Pulmonary artery endothelial cell (primary cell): ENCODE measurements at places on chromosomes 16 and 17. TPM values are rescaled to one million over a fixed set of nuclear protein-coding genes. Genes with fewer than 3 reads are reported as not detected.

DNA sequence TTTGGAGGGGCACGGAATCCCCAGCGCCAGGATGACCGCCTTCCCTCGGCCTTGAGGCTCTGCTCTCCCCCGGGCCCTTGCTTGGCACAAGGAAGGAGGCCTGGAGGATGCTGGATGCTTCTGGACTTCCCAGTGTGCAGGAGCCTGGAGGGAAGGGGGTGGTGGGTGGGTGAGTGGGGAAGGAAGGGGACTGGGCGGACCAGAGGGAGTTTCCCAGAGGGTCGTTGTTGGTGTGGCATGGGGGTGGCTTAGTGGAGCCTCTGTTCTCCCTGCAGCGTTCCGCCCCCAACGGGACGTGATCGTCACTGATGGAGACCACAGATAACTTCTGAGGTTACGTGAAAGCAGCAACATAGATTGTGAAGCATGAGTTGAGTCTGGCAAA, 140.0 kb downstream of the IRF8 start:
- no peak for DNase-seq

- no peak for DNase-seq
Measured at GRCh38 chr16:1333149-1333812, at the start of gene BAIAP3. Gene BAIAP3, plus strand, starts transcription at chr16:1333645. Its CDS starts 4,905 bp downstream, at chr16:1338550.

DNA sequence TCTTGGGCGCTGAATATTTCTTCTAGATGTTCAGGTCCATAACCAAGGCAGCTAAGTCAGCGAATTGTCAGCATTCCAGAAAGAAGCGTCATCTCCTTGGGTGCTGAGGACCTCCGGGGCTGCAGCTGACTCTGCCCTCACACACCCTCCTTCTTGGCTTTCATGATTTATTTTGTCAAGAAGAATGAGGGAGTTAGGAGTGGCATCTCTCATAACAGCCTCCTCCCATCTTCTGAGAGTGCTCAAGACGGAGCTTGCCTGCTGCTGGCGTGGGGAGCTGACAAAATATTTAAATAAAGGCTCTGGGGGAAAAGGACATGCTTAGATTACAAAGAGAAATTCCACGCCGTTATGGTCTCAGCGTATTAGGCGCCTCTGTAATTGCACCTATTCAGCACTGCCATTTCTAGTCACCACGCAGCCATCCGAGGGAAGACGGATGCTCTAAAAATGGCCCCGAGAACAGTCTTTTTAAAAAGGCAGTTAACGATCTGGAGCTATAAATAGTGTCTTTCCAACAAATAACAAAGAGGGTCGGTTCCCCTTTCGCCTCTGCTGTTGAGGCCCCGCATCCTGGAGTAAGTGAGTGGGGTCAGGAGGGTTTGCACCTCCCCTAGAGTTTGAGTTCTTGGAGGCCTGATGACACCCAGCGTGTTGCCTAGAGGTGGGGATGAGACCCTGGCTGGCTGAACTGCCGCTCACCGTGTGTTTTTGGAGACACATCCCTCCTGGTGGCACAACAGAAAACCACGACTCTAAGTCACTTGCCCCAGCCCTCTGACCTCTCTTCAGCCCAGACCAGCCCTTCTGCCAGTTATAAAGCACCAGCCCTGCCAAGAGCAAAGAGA, 187.0 kb downstream of the CCDC182 start:
- no peak for DNase-seq

DNA sequence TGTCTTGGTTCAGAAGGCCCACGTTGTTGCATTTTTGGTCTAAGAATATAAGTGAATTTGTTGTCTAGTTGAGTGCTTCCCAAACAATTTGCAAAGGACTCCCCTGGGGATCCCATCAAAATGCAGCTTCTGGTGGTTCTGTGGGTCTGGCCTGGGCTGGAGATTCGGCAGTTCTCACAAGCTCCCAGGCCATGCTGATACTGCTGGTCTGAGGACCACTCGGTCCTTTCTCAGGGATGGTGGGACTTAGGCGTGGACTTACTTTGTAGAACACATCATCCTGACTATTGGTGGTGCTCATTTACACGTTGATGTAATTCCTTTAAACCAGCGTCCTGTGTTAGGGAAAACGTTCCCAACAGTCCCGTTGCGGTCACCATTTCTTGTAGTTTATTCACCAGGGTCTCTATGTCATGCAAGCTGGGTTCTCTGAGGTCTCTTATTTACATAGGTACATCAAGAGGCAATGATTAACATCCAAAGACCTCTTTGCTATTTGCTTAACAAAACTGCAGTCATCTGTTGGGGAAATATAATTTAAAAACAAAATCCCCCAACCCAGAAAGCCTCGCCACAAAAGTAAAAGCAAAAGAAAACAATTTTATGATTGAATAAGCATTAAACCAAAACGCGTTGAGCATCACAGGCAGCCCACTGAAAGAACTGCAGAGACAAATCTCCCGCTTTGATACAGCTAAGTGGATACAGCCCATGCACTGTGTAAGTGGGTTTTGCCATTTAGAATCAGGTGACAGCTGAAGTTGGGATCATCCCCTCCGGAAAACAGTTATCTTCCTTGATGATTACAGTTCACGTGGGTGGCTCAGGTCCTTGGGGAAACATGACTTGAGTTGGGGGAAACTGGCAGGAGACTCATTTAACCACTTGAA, 39.0 kb upstream of the SEC14L1 start:
- no peak for DNase-seq

DNA sequence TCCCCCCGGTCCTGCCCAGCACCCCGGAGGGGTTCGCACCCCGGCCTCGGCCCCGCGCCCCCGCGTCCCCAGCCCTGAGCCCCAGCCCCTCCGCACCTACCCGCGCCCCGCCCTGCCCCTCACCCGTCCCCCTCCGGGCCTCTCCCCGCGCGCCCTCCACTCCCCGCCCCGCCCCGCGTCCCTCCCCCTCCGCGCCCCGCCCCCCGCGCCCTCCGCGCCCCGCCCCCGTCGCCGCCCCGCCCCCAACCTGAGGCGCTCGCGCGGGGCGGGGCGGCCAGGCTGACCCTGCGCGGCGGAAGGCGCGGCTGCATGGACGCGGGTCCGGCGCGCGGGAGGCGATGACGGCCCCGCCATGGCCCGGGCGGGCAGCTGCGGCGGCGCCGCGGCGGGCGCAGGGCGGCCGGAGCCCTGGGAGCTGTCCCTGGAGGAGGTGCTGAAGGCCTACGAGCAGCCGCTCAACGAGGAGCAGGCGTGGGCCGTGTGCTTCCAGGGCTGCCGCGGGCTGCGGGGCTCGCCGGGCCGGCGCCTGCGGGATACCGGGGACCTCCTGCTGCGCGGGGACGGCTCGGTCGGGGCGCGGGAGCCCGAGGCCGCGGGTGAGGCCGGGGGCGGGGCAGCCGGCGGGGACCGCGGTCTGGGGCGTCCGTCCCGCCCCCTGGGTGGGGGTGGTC, at the start of gene SPIRE2:
TSS of gene SPIRE2 (plus strand) at position 277 of the 671 bp plus-strand sequence. CDS start at position 353, 76 bp downstream.
- no peak for DNase-seq

DNA sequence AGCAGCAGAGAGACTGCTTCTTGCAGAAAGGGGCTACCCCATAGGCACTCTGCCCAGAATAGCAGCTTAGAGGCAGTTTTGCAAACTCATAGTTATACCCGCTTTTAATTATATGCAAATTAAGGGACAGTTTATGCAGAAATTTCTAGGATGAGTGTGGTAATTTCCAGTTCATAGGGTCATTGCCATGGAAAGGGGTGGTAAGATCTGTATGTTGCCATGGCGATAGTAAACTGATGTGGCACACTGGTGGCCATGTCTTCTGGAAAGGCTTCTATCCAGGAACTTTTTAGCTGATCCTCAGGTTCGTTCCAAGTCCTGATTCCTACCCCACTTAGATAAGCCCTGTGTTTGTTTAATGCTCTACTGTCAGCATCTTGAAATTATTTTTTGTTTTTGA, 6.2 kb downstream of the STXBP4 start:
- DNase-seq = no peak

GRCh38 chr16:57377080-57377841, 5.0 kb downstream of the CX3CL1 start:
- no peak for DNase-seq

Gene FGF11
- total RNA-seq = 0.42 and 0.73 TPM in 2 replicates

DNA sequence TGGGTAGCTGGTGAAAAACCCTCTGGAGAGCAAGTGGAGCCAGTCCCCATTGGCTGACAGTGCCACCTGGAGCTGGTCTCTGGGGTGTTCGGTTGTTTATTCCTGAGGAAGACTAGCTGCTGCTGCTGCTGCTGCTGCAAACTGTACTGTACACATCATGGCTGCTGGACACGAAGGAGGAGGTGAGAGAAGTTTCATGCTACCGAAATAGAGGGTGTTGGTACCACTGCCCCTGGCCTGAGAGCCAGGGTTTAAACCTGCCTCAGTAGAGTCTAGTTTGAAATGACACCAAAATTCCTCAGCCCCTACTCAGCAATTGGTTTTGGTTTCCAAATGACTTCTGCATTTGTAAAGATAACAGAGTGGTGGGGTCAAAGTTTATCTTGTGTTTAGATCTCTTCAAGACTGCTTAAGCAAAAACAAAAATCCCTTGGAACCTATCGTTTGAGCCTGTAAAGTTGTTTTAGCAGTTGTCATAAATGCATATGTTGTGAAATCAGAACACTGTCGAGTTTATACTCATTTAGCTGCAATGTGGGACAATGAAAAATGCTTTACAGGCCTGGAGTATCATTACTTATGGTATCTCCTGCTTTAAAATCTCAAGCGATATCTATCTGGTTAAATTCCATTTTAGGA, 40.8 kb downstream of the CYB5B start:
- no peak for DNase-seq

Gene RASL10B
- total RNA-seq = 0.20 and 0.49 TPM in 2 replicates

GRCh38 chr17:77210331-77210730, 69.6 kb downstream of the SEC14L1 start:
- no peak for DNase-seq

DNA sequence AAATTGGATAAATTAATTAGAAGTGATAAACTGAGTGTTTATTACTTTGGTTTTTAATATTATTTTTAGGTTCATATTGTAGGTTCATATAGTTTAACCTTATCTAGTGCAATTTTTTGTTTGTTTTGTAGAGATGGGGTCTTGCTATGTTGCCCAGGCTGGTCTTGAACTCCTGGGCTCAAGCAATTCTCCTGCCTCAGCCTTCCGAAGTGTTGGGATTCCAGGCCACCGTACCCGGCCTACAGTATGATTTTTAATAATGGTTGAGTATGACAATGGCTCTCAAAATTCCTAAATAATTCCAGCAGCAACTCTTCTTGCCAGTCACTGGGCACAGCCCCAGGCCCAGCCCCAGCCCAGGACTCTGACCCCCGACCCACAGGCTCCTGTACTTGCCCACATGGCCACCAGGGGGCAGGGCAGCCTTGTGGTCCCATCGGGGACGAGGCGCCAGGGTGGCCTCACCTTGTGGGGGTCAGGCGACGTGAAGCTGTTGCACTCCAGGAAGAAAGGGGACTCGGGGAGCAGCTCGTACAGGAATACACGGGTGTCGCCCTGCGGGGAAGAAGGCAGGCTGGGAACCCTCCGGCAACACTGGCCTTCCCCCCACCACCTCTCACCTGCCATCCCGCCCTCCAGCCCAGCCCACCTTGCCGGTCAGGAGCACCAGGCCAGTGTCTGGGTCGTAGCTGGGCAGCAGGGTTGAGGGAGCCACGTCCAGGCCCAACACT, 7.9 kb upstream of the PAM16 start:
- DNase-seq = no peak

Gene TMEM97
- 43.1 and 44.7 TPM in 2 replicates for total RNA-seq

DNA sequence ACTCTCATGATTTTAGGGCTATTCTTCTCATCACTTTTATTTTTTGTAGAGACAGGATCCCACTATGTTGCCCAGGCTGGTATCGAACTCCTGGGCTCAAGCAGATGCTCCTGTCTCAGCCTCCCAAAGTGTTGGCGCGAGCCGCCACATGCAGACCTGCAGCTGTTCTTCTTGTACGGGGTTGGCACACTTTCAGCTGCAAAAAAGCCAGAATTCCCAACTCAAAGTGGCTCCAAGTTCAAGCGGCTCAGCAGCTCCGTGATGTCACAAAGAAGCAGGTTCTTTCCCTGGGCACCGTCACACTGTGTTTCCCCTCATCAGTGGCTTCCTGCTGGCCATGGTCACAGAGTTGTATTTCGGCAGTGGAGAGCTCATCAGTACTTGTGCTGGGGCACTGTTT, 6.7 kb upstream of the SBK1 start:
- no peak for DNase-seq

Gene CEMP1
- not detected in 2 replicates for total RNA-seq

- no peak for DNase-seq
Measured at GRCh38 chr16:68719993-68720489, 17.1 kb upstream of the CDH1 start.

Gene DCAF7
- total RNA-seq = 24.0 and 31.3 TPM in 2 replicates

GRCh38 chr16:68332411-68333121, 21.7 kb downstream of the PRMT7 start:
- peak; percentile 94 for DNase-seq

GRCh38 chr16:57663917-57664661, 4.0 kb upstream of the ADGRG3 start:
- no peak for DNase-seq

Gene SLFN14
- total RNA-seq = not detected in 2 replicates

GRCh38 chr16:48946686-48947370, 334.8 kb downstream of the CBLN1 start:
- no peak for DNase-seq

DNA sequence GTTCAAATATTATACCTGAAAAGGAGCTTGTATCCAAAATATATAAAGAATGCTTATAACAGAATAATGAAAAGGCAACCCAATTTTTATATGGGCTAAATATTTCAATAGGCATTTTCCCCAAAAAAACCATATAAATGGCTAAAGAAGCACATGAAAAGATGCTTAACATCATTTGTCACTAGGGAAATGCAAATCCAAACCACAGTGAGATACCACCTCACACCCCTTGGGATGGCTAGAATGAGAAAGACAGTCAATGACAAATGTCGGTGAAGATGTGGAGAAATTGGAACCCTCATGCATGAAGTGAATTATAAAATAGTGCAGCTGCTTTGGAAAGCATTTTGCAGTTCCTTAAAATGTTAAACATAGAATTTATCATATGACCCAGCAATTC, 3.1 kb downstream of the TNFRSF13B start:
- DNase-seq = no peak

GRCh38 chr17:80968602-80969029, 23.0 kb upstream of the CHMP6 start:
- DNase-seq = no peak
